ENCODE measurements at places on chromosomes 11 and 22.

- peak; percentile 39 for DNase-seq
Observed at GRCh38 chr11:67437082-67437808, at the start of gene PTPRCAP. Gene PTPRCAP, minus strand, starts transcription at chr11:67437682. Its CDS starts 63 bp downstream, at chr11:67437619.

DNA sequence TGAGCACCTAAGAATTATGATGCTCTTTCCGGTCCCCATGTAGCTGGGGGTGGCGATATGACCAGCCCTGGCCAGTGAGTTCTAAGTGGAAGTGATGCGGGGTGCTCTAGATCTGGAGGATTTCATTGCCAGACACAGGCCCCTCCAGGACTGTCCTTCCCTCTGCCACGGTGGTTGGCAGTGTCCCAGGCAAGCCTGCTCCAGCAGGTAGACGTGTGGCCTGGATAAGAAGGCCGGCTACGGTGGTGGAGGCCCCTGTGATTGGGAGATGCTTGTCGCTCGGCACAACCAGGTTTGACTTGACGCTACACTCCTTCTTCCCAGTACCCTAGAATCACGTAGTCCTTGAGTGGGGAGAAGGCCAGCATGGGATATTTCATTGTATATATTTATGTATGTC is 9.1 kb upstream of the ARHGAP8 start:
- no peak for DNase-seq

GRCh38 chr11:64970731-64971151 is 1.2 kb downstream of the MAJIN start:
- DNase-seq: no peak

DNA sequence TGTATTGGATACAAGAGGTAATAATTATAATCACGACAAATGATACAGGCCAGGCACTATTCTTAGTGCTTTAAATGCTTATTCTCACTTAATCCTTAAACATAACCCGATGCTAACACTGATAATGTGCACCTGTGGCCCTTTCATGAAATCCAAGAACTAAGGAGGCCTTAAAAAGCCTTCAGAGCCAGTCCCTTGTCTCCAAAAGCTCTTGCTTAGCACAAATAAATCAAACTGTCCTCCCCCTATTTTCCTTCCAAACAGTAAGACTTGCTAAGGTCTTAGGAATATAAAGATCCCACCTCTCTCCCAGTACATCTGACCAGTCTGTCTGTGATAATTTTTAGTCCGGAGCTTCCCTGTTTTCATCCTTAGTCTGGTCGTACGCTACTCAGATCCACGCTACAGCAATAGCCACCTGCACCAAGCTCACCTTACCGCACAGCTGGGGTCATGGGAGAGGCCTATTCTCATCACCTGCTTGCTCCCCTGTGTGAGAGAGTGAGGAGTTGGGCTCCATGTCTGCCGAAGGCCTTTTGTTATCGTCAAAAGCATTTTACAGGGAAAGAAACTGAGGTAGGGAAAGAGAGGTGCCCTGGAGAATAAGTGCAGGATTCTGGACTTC is 16.9 kb downstream of the FXYD6 start:
- DNase-seq: no peak

DNA sequence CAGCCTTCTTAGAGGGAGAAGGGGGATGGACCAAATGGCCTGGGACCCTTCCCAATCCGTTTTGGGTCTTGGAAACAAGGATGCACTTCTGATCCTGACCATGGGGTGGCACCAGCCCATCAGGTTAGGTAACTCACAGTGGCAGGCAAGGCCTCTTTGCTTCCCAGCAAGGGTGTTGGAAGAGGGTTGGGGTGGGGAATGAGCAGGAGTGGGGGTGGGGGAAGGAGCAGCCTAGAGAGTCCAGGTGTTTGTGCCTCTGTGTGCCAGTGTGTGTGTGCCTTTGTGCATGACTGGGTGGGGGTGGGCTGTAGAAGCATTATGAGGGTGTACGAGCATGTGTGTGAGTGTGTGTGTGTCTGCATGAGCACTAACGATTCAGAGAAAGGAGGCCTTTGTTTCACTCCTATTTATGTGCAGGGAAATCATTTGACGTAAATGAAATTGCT is 213.1 kb downstream of the INSC start:
- DNase-seq: peak; percentile 12

- DNase-seq: no peak
Observed at GRCh38 chr11:60498399-60498798, 5.8 kb downstream of the MS4A12 start.

DNA sequence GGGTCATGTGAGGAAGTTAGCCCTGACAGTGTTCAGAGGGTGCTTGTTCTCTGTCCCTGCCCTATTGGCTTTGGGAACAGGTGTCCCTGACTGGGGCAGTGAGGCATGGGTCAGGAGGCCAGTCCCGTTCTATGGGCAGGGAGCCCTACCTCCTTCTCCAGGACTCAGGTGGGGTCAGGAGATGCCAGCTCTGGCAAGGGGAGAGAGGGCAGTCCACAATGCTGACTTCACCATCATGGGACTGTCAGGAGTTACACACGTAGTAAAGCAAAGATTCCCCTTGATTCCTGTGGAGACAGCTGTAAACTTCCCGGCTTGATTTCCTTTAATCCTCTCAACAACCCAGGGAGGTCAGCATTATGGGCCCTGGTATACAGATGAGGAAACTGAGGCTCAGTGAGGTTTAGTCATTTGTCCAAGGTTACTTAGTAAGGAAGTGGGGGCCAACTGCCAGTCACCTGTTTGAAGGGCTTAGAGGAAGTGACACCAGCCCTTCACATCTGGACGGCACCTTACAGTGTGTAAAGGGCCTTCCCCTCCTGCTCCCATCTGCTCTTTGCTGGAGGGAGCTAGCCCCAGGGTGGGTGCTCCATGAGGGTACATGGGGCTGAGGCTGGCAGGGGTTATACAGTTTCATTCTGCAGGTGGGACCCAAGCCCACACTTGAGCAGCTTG is 11.9 kb downstream of the MICALL1 start:
- DNase-seq: no peak

DNA sequence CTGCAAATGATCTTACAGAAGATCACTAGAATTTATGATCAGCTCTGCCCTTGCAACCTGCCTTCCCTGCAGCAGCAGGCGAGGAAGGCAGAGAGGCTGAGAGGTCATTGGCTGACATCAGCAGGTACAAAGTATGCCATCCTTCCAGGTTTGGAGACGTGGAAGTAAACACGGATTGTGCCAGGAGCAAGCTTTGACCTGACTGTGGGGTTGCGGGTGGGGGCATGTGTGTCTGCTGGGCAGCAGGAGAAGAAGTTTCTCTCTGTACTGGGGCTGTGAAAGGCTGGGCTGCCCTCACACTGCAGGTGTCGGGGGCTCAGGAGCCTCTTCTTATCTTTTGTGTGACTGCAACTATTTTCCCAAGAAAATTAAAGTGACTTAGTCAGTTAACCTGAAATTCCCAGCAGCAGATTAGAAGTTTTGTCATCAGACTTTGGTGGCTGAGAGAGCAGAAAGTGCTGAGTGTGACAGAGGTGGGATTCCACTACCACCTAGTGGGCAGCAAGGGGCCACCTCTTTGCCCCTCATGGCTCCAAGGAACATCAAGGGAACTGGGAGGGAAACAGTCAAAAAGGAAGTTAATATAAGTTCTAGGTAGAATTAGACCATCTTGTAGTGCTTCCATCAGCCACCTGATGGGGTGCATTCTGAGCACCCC is 565.9 kb downstream of the ETS1 start:
- peak; percentile 31 for DNase-seq

DNA sequence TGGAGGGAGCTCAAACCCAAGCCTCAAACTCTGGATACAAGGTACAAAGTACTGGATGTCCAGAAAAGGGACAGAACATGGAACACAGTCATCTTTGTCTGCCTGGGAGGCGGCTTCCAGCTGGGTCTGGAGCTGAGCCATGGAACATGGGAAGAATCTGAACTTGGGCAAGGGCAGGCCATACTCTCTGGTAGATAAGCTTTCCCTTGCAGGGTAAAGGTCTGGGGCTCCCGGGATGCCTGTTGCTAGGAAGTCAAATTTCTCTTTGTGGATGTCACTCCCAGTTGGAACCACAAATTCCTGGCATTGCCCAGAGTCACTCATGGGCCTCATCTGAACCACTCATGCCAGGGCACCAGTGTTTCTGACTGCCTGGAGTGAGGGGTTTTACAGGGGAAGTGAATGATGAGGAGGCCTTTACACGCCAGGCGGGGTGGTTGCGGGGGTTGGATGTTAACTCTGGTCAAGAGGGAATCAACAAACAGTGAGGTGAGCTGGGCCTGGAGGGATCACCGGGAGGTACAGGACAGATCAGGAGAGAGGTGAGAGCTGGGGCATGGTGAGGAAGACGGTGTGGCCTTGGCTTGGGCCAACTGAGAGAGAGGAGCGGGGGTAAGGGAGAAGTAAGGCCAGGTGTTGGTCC is 5.7 kb downstream of the FTH1 start:
- DNase-seq: peak; percentile 42

- DNase-seq: peak; percentile 22
Observed at GRCh38 chr11:7019500-7020182, 505 bp downstream of the ZNF214 start.

GRCh38 chr11:62054484-62055121 is 69.2 kb upstream of the INCENP start:
- DNase-seq: peak; percentile 45
